Left ventricle myocardium inferior (tissue), 1 donor: ENCODE measurements at places on chromosomes 16 and 17.

DNA sequence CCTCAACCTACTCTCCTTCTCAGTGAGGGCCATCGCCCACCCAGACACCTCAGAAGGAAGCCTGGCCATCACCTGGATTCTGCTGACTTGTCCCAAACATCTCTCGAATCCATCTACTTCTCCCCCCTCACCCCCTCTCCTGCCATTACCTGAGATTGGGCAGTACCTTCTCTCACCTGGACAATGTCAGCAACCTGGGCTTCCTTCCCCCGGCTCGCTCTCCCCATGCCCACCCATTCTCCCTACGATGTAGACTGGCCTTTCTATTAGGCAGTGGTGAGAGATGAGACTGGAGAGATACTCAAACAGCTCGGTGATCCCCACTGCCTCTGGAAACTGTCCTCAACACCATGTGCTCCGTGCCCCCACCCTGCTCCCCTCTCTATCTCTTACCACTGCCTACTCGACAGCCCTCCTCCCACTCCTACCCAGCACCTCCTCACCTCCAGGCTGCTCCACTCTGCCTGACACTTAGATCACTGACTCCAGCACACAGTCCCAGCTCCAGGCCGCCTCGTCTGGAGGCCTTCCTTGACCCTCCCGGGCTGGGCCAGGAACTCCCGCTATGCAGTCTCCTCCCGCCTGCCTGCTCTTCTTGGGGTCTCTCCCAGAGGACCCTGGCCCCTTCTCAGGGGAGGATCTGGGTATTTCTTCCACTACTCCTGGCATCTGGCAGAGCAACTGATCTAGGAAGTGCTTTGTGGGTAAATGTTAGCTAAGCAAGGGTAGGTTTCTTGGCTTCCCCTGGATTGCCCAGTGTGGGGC is 235.8 kb upstream of the NLRP1 start:
- DNase-seq, result no peak

DNA sequence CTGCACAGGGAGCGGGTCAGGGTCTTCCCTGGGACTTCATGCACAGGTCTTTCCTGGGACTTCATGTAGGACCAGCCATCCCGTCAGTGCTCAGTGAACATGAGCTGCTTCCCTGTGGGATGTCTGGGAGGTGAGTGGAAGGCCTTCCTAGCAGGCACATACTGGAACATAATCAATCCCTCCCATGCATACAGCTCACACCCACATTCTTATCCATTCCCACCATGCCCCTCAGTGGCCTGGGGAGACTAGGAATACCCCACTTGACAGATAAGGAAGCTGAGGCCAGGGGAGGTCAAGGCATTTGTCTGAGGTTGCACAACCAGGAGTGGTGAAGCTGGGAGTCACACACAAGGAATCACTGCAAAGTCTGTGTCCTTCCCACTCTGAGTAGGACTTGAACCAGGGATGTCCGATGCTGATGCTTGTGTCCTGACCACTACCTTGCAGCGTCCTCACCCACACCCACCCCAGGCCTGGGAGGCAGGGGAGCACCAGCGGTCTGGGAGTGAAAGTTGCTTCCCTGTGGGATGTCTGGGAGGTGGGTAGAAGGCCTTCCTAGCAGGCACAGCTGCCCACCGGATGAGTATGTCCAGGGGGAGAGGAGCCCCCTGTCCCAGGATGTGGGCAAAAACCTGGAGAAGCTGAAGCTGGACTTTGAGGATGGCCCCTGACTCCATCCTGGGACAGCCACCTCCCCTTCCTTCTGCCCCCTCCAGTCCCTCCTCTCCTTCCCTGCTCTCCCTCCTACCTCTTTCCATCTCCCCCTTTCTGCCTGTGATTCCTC is 1.0 kb upstream of the NLRC5 start:
- no peak for DNase-seq

DNA sequence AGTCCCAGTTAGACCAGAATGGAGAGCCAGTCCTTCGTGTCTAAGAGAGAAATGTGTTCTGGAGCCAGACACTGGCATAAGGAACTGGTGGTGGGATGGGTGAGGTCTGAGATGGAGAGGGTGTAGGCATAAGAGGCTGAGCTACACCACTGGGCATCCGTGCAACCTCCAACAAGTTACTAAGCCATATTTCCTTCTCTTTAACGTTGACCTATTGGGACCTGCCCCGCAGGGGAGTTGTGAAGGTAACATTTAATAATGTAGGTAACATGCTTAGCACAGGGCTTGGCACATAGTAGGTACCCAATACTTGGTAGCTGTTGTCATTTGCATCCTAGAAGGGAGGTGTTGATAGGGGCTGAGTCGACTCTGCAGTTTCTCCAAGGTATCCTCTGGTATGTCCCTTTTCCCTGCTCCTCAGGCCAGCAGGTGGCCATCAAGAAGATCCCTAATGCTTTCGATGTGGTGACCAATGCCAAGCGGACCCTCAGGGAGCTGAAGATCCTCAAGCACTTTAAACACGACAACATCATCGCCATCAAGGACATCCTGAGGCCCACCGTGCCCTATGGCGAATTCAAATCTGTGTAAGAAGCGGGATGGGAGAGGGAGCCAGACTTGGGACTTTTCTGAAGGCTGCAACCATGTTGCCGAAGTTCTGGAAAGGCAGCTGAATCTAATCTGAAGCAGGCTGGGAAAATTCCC is 1.2 kb downstream of the MAPK7 start:
- DNase-seq, result no peak

DNA sequence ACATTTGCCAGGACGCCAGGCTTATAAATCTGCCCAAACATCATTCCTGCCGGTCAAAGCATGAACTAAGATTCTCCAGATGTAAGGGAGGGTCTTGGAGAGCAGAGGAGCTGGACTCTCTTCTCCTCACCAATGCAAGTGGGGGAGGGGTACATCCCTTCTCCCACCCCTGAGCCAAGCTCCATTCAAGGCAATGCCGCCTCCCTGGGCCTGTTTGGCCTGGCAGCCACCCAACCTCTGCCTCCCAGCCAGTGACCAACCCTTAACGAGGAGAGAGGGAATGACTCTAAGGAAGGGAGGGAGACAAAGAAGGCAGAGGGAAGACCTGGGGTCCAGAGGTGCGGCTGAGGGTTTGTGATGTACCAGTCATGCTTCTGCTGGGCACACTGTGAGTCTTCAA is 13.8 kb downstream of the C17orf50 start:
- DNase-seq, result no peak

DNA sequence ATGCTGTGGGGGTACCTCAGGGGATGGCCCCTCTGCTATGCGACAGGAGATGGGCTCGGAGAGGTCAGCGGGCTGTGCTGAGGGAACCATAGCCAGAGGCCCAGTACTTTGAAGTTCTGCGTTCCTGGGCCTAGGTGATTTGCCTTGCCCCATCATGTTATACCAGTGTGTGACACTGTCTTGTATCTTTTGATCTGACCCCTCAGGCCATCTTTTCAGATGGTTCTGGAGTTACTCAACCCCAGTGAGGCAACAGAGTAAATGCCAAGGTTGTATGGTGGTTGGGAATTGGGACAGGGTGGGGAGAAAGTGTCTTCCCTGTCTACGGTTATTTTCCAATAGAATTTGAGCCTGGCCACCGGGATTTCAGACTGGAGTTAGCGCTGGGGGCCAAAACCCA is 8.5 kb downstream of the MSI2 start:
- DNase-seq, result no peak

- no peak for DNase-seq
Measured at GRCh38 chr16:12258861-12259645, 282.5 kb downstream of the SNX29 start.

DNA sequence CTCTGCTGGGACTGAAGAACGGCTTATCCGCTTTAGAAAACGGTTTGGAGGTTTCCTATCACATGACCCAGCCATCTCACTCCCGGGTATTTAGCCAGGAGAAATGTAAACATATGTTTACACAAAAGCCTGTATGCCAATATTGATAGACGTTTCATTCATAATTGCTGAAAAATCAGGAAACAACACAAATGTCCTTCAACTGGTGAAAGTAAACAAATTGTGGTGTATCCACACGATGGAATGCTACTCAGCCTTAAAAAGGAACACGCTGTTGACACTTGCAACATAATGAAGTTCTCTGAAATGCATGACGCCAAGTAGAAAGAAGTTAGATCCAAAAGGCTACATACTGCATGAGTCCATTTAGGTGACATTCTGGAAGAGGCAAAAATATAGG is 157.6 kb downstream of the SLC39A11 start:
- no peak for DNase-seq

GRCh38 chr17:15468126-15468525 is 705 bp upstream of the CDRT4 start:
- no peak for DNase-seq

DNA sequence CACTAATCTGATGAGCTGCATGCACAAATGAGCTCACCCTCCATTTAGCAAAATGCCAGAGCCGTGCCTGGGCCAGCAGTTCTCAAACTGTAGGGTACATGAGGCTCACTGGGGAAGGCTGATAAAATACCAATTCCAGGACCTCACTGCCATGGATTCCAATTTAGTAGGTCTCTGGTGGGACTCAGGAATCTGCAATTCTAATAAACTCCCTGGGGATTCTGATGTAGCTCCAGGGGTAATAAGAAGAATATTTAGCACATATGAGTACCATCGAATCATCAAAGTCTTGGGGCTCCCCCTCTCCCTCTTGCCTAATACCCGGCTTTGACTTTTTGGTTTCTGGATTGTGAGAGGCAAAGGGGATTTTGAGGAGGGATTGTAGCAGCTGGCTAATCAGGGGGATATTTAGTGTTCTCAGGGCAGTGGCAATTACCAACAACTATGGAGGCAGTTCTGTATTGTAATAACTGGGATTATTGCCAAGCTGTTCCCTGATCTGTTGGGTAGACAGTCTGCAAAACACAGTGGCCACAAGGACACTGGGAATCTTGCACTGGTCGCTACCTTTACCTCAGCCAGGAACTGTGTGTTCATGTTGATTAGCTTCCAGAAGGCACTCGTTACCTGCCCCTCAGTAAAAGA is 140.4 kb downstream of the SHISA9 start:
- DNase-seq, result no peak

- DNase-seq, result peak; percentile 36
Measured at GRCh38 chr16:19502395-19503131, 19.3 kb downstream of the GDE1 start.

DNA sequence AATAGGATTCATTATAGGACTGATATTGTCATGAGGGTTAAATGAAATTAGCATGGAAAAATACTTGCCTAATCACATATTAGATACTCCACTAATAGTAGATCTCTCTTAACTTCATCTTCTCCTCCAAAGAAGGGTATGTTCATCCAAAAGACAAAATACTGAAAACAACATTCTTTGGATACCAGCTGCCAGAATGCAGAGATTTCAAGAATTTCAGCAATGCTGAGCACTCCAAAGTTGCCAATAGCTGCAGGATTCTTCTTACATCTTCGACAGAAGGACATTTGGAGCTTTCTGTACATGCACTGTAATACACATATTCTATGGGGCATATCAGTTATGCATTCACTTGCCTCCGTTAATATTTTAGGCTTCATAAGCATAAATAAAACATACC is 436.5 kb downstream of the HAPSTR1 start:
- no peak for DNase-seq

DNA sequence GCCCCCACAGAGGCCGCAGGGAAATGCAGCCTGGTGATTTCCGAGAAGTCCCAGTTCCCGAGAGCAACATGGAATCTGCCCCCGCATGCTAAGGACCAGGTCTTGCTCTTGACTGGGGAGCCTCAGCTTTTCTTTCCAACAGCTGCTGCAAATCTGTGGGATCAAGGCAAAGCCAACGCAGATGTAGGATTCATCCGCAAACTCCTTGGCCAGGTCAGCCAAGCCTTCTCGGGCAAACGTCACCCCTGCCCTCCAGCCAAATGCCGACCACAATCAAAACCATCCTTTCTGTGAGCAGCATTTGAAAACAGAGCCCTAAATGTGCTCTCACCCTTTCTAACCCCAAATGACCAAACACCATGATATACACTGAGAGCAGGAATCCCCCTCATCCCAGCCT is 54.0 kb downstream of the MRM3 start:
- no peak for DNase-seq

- DNase-seq, result no peak
Measured at GRCh38 chr17:44778656-44779210, 19.9 kb downstream of the ADAM11 start.

GRCh38 chr16:79089735-79090284 is 510.7 kb downstream of the MAF start:
- DNase-seq, result no peak

- DNase-seq, result no peak
Measured at GRCh38 chr16:8673611-8674412, 605 bp upstream of the ABAT start.

DNA sequence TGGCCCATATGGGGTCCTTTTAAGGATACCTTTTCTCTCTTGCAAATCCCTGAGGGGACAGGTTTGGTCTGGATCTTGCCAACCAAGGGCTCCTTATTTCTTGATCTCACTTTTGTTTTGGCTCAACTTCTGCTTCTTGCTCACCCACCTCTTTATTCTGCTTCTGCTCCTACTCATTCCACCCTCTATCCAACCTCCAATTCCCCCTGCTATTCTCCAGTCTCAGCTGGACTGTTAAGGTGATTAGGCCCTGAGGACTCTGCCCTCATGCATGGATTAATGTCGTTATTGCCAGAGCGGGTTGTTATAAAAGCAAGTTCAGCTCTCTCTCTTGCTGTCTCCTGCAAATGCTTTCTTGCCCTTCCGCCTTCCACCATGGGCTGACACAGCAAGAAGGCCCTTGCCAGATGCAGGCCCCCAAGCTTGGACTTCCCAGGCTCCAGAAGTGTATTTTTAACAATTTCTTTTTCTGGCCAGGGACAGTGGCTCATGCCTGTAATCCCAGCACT is 29.8 kb downstream of the LAT start:
- no peak for DNase-seq

- no peak for DNase-seq
Measured at GRCh38 chr16:4936181-4936990, 562 bp downstream of the PPL start.

DNA sequence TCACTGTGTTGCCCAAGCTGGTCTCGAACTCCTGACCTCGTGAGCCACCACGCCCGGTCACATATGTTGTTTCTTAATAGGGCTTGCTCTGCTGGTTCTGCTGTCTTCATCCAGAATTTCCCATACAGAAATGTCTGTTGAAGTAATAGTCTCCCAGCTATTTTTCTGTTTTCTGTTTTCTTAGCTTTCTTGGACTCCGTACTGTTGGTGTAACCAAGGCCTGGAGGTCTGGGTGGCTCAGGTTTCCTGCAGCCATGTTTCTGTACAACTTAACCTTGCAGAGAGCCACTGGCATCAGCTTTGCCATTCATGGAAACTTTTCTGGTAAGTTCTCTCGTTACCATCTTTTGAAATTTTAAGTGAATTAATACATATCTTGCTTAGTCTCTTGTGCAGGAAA is 2.8 kb downstream of the SF3B3 start:
- no peak for DNase-seq
